Foreskin melanocyte (primary cell): ENCODE measurements at places on chromosomes 2 and 18.

DNA sequence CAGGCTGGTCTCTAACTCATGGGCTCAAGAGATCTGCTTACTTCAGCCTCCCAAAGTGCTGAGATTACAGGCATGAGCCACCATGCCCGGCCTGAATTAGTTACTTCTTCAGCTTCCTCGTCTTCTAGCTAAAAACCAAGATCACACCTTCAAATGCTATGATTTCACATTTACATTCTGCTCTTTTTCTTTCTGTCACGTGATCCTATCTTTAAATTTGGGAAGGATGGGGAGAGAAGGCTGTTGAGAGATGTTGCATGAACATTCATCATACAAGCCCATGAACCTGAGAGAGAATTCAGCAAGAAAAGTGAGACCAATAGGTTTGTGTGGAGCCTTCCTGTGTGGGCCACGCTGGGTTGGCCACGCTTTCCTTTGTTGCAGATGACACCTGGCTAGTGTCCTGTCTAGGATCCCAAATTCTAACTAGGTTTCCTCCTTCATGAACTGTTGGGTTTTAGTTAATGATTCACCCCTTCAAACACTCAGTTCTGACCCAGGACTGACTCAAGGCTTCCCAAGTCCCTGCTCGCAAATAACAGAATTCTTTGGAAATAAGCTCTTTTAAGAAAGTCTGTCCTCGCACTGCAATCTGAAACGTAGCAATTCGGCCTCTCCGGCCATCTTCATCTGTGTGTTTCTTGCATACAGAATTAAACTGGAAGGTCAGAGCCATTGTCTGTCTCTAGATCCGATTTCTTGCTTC, 57.3 kb upstream of the CREB1 start:
- DNase-seq: no peak

DNA sequence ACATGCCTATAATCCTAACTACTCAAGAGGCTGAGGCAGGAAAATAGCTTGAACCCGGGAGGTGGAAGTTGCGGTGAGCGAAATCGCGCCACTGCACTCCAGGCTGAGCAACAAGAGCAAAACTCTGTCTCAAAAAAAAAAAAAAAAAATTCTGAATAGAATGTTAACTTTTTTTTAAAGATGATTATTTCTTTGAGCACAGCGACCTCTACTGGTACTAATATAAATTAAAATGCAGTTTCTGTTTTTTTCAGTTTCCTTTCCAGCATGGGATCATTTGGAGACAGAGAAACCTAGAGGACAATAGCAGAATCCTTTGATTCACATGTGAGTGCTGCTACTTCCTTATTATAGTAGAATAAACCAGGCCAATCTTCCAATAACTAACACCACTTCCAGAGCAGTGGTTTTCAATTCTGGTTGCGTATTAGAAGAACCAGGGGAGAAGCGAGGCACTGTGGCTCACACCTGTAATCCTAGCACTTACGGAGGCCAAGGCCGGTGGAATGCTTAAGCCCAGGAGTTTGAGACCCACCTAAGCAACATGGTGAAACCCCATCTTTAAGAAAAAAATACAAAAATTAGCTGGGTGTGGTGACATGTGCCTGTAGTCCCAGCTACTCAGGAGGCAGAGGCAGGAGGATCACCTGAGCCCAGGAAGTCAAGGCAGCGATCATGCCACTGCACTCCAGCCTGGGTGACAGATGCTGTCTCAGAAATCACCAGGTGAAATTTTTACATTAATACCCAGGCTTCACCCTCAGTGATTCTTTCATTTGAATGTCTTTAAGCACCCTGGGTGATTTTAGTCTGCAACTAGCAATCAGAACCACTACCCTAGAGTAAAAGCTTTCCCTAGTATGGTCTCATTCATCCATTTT, 10.1 kb downstream of the SRSF7 start:
- DNase-seq: peak; percentile 67

DNA sequence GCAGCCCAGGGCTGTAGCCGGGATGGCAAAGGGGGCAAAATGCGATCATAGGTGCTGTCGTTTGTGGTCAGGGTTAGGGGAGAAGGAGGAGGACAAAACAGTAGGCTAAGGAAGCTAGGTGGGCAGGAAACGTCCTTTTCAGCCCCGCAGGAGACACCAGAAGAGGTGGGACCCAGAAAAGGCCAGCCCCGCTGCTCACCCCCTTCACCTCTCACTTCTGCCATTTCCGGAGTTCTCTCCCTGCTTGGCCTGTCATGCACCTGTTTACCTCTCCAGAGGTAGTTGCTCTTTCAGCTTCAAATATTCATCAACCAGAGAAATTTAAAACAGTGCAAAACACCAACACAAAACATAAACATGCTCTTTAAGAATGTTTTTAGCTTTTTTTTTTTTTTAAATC, 849 bp downstream of the AQP4 start:
- no peak for DNase-seq

DNA sequence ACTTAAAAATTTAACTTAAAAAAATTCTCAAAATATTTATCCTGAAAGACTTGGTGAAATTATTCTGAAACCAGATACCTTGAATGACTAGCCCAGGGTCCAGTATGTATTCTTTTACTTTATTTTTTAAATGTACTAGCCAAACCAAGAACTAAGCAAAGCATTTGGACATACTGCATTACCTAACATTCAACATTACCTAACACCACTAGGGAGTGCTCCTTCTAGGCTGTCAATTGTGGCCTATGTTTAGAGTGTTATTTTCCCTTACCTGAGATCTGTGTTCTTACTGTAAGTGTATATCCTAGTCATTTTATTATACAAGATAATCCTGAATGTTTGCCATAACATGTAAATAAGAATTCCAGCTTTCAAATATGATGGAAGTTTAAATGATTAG, 496.6 kb downstream of the PTPRM start:
- no peak for DNase-seq

DNA sequence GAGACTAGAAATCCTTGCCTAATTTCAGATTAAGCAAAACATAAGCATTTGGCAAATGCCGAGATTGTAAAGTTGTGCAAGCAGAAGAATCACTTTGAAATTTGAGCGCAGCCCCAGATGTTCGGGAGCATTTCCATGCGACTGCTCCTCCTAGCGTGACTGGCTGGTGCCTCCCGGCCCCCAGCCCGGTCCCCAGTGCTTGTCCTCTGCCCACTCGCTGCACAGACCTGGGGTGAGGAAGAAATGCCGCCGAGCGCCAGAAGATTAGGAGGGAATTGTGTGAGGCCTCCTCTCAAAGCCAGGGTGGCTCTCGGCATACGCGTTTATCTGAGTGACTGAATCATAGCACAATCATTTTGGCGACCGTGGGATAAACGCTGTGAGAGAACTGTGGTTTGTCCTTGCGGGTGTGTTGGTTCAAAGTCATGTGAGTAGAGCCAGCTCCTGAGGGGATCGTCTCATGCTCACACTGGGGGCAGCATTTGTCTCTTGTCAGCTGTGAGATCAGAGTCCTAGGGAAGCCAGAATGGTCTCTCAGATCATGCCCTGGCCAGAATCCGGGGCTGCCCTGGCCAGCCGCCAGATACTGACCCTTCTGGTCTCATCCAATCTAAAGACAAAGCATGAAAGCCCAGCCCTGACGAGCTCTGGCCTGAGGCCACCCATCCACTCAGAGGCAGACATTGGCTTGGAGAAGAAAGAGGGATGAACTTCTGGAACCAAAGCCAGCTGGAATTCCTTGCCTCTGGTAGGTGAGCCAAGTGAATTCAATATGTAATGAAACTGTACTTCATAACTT, 189.3 kb downstream of the SH3RF3 start:
- DNase-seq: peak; percentile 63

- no peak for DNase-seq
These were observed 37.4 kb upstream of the KLHL29 start for GRCh38 chr2:23347471-23348092.

- no peak for DNase-seq
These were observed 50.7 kb downstream of the DYNAP start for GRCh38 chr18:54641734-54642133.
